Activated CD4-positive, alpha-beta T cell treated with anti-CD3 and anti-CD28 coated beads, Interleukin-2, amount 10 ng/mL, durations not matched to agents 24 days and 14 days (primary cell): ENCODE measurements at places on chromosomes 7 and 10. TPM values are rescaled to one million over a fixed set of nuclear protein-coding genes. Genes with fewer than 3 reads are reported as not detected.

GRCh38 chr10:95077556-95077955 is 8.3 kb upstream of the CYP2C8 start:
- no peak overlapping the region for H3K4me3 ChIP-seq
- H3K4me1 ChIP-seq: no peaks in the 10 kb centered on the region
- no peaks in the 10 kb centered on the region for H3K36me3 ChIP-seq
- DNase-seq: no peak
- H3K27me3 ChIP-seq: no peaks in the 10 kb centered on the region

DNA sequence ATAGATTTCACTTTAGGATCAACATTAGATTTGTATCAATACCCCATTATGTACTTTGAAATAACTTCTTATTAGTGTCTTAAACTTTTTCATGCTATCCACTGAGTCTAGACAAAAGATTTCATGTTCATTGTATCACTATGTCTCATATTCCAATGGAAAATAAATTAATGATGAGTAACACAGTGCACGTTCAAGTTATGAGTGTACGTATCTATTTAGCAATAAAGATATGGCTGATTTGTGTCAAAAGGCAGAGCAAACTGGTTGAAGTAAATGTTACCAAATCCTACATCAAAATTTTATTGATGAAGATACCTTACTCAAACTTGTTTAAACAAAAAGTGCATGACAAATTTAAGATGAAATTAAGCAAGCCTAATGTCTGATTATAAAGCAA is 102.4 kb downstream of the SEMA3E start:
- no peak for DNase-seq
- no peak overlapping the region for H3K4me3 ChIP-seq
- no peak overlapping the region for H3K27ac ChIP-seq
- H3K36me3 ChIP-seq: no peaks in the 10 kb centered on the region
- no peaks in the 10 kb centered on the region for H3K4me1 ChIP-seq

DNA sequence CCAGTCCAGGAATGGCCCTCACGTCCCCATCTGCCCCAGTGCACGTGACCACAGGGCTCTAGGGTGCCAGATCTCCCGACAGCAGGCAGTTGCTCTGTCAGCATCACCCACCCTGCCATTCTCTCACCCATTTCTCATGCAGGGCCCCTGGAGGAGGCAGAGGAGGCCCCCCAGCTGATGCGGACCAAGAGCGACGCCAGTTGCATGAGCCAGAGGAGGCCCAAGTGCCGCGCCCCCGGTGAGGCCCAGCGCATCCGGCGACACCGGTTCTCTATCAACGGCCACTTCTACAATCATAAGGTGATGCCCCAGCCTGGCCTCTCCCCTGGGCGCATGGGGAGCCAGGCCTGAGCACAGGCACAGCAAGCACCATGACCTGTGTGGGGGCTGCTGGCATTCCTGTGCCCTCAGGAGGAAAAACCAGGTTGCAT is 6.1 kb upstream of the DEPP1 start:
- no peak for DNase-seq
- H3K4me1 ChIP-seq: peaks cover 12% of the 10 kb centered on the region
- H3K4me3 ChIP-seq: no peak overlapping the region
- H3K36me3 ChIP-seq: no peaks in the 10 kb centered on the region
- H3K27me3 ChIP-seq: peaks cover 3% of the 10 kb centered on the region
- H3K27ac ChIP-seq: no peak overlapping the region

Gene DENND11
- 33.3 and 35.1 TPM in 2 replicates for total RNA-seq
